Stimulated activated CD4-positive, alpha-beta T cell treated with anti-CD3 and anti-CD28 coated beads, TNF-alpha, amount 100 ng/mL, for 1 hour (primary cell): ENCODE measurements at places on chromosomes 1 and 21.

- DNase-seq = no peak
Observed at GRCh38 chr1:112504001-112504660, 4.6 kb upstream of the WNT2B start.

- DNase-seq = no peak
Observed at GRCh38 chr1:217494767-217495166, 136.1 kb downstream of the GPATCH2 start.

- DNase-seq = no peak
Observed at GRCh38 chr1:3905266-3905952, 5.3 kb upstream of the C1orf174 start.

GRCh38 chr1:195709821-195710220 is 898.4 kb downstream of the KCNT2 start:
- DNase-seq = no peak

DNA sequence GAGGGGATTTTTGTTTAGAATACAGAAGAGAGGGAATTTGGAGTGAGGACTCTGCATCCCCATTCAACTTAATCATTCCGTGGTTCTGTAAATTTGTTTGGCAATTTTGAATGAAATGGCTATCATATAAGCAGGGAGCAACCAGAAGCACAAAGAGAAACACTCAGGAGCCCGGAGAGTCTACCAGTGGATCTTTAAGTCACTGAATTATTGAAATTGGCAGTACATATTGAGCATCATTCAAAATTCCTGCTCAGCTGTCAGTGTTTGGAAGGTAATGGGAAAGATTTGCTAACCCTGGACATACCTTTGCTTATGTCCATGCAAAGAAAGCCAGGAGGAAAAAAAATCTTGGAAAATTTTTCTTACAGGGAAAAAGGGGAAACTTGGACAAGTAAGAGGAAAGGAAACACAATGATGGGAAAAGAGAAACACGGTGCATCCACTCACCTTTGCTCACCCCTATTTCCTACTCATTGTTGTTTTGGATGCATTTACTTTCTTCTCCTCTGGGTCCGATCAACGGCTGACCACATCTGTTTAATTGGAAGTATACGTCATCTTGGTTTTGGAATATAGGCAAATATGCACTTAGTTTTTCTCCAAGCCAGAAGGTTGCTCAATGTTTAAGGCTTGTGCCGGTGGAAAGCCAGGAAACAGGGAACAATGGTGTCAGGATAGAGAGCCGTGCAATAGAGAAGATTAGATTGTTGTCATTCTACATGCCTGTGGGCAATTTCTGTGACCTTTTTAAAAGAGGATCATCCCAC is 243.0 kb upstream of the LYPLAL1 start:
- no peak for DNase-seq

- peak; percentile 19 for DNase-seq
Observed at GRCh38 chr1:84724128-84724860, 34.0 kb upstream of the SSX2IP start.

DNA sequence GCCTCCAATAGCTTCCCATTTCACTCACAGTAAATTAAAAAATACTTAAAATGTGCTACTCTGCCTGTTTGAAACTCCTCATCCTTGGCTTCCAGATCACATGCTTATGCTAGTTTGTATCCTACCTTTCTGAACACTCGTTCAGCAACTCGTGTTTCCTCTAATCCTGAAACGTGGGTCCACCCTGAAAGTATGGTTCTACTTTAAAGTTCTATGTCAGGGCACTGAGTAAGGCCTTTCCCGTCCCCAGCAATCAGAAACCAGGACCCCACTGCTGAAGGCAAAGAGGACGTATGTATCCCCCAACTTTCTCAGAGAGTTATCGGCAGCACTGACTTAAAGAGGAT is 419 bp upstream of the TSEN15 start:
- no peak for DNase-seq

DNA sequence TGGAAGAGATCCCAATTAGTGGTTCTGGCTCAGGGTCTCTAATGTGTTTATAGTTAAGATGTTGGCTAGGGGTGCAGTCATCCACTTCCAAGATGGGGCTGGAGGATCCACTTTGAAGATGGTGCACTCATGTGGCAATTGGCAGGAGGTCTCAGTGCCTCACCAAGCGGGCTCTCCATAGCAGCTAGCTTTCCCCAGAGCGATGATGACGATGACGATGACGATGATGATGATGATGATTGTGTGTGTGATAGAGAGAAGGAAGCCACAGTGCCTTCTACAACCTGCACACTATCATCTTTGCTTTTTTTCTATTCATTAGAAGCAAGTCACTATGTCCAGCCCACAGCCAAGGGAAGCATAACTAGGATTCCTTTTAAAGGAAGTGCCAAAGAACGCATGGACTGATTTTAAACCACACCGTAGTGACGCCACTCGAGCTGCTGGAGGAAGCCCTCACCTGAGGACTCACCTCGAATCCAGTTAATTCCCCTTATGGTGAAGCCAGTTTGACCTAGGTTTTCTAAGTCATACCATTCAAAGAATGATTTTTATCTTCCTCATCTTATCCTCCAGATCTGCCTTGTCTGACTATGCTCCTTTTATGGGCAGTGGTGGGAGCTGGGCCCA is 49.4 kb downstream of the SRRM1 start:
- no peak for DNase-seq

DNA sequence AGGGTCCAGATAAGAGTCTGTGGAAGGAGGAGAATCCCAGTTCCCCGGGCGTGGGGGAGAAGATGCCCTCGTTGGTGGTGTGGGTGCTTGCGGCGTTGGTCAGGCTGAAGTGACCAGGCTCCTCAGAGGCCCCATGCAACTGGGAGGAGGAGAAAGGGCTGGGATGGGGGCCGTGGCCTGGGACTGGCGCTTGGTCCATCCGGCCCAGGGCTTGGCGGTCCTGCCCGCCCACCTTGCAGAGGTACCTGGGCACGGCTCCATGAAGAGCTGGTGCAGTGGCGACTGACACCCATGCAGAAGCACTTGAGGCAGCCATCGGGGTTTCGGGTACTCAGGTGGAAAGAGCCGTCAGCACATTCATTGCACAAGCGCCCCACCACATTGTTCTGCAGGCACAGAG is 60.8 kb downstream of the HSPG2 start:
- DNase-seq = no peak

DNA sequence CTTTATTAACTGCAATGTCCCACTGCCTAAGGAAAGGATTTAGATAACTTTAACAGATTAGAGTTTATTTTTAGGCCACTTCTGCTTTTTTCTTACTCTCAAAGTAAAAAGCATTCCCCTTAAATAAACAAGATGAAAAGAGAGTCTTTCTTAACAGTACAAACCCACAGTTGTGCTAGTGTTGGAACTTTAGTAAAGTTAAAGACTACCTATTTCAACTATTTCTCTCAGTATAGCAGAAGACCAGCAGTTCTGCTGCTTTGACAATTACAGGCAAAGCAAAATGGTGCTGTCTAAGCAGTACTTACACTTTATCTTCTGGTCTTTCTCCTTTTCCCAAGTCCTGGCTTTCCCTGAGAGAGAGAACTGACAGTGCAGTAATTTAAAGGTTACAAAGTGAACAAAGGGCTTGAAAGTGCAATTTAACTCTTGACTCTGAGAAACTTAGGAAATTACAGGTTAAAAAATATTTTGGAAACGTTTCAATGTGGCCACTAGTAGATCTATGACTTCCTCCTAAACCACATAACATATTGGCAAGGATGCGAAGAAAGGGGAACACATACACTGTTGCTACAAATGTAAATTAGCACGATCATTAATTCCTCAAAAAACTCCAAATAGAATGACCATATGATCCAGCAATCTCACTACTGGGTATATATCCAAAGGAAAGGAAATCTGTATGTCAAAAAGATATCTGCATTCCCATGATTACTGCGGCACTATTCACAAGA is 135.4 kb upstream of the POGK start:
- no peak for DNase-seq

GRCh38 chr1:235946571-235946981 is 79.9 kb upstream of the LYST start:
- DNase-seq = no peak

DNA sequence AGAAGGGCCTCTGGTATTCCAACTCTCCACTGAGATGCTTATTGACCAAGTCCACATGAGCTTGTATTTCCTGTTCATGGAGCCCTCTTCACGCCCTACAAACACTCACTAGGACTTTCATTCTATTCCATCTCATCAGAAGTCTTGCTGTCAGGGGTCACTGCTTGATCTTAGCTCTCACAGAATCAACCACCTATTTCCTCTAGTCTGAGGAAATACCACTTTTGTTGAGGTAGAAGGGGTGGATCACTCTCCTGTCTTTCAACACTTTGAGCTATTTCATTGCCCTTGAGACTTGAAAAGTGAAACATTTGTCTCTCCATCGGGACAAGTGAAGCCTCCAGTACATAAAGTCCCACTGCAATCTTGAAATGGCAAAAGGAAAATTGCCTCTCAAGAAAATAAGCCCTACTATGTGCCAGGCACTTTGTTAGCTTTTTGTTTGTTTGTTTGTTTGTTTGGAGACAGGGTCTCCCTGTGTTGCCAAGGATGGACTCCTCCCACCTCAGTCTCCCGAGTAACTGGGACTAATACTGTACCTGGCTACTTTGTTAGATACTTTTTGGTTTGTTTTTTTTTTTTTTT is 19.8 kb upstream of the FAM110D start:
- DNase-seq = no peak

DNA sequence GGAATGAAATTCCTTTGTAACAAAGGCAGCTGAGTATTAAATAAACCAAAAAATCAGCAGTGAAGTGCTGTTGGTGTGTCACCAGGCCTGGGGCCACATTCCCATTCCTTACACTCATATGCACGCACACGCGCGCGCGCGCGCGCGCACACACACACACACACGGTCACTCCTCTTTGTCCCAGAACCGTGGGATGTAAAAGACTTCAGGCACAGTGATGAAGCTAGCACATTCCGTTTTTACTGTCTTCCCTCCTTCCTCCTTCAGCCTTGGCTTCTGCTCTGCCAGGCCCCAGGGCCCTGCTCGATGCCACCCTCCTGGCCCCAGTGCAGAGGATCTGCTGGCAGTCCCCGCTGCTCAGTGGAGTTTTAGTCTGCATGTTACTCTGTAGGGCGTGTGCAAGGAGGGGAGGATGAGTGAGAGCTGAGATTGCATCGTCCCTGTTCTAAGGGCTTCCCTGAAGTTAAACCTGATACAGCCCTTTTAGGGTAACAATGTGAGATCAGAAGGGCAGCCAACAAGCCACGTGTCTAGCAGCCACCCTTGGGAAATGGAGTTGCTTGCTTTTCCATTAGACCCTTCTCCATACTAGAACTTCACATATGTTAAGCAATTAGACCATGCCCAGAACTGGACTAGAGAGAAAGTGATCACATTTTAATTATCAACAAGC is 71.7 kb upstream of the WDR26 start:
- DNase-seq = no peak

- no peak for DNase-seq
Observed at GRCh38 chr1:57122031-57122430, 156.2 kb upstream of the C8B start.

DNA sequence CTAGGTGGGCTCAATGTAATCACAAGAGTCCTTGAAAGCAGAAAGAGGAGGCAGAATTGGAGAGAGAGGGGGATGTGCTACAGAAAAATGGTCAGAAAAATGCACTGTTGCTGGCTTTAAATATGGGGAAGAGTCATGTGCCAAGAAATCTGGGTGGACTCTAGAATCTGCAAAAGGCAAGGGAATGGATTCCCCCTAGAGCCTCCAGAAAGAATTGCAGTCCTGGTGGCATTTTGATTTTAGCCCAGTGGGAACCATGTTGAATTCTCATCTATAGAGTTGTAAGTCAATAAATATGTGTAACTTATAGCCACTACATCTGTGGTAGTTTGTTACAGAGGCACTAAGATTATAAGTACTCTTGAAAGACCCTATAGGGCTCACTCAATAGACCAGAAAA is 210.3 kb downstream of the ASTN1 start:
- DNase-seq = no peak

DNA sequence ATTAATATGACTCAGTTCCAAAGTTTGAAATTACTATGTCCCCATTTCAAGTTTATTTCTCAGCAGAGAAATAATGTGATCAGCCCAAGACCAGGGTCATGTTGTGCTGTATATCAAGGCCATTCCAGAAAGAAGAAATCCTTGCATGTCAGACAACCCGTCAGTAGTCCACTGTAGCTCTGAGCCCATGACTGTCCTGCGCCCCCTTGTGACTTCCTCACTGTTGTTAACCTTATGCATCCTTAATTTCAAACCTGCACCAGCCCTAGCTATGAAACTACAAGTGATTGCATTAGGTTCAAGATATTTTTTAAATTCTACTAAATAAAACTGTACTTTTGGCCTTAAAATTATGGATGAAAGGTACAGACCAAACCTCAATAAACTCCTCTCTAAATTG is 133.0 kb downstream of the LRRC7 start:
- DNase-seq = no peak

GRCh38 chr1:49864581-49864980 is 159.2 kb downstream of the AGBL4 start:
- DNase-seq = no peak

- DNase-seq = no peak
Observed at GRCh38 chr1:6794164-6794563, 8.9 kb downstream of the CAMTA1 start.

- no peak for DNase-seq
Observed at GRCh38 chr1:224852901-224853568, 76.4 kb upstream of the DNAH14 start.

DNA sequence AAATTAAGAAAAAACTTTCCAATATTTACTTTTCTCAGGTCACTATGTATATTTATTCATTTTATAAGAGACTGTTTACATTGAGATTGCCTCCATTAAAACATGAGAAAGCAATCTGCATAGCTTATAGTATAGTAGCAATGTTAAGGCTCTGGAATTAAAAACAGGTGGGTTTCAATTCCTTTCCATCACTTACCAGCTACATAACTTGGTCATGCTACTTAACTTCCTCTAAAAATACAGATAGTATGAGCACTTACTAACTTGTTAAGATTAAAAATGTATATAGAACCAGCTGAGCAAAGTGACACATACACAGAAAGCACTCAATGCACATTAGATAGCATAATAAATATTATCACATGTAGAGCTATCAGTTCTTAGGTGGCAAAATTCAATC is 76.6 kb downstream of the LYST start:
- no peak for DNase-seq

- DNase-seq = no peak
Observed at GRCh38 chr1:25744140-25744581, 55.8 kb upstream of the SELENON start.

DNA sequence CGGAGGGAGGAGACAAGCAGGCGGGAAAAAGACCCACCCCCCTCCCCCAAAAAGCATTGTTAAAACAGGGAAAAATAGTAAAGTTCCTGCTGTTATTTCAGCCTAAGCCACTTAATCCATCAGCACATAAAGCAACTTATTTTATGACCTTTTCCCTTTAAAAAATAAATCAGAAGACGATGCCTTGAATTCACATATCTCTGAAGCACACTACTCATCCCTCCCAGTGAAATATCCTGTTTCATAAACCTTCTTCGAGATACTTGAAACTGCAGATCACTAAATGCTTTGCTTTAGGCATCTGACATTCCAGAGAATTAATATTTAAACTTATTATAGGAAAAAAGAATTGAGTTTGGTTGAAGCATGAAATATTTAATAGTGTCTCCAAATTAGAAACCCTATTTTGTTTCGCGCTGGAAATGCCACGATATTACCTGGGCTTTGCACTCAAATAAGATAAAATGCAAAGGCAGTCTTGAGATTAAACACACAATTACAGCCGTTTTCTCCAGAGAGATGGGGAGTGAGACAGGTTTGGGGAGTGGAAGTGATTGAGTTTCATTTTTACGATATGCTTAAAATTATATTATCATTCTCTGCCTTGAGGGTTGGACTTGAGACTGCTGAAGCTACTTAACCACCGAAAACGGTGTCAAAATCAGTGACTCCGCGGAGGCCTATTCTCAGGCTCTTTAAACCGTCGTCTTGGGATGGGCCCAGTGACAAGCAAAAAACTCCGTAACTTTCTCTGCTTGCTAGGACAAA is 9.3 kb downstream of the GLIS1 start:
- no peak for DNase-seq
